IMR-90 (cell line): ENCODE measurements at places on chromosomes 2 and 18. TPM values are rescaled to one million over a fixed set of nuclear protein-coding genes. Genes with fewer than 3 reads are reported as not detected.
A peak's percentile ranks its signal among the peaks of the same experiment; 100 is the strongest.

- H3K4me3 ChIP-seq: no peak overlapping the region
- no peaks in the 10 kb centered on the region for H3K27me3 ChIP-seq
- H3K4me1 ChIP-seq: peaks cover 12% of the 10 kb centered on the region
- peaks cover 24% of the 10 kb centered on the region for H3K36me3 ChIP-seq
- no peak overlapping the region for H3K27ac ChIP-seq
- DNase-seq: no peak
Observed at GRCh38 chr2:3462493-3463104, 56.7 kb downstream of the ADI1 start.

DNA sequence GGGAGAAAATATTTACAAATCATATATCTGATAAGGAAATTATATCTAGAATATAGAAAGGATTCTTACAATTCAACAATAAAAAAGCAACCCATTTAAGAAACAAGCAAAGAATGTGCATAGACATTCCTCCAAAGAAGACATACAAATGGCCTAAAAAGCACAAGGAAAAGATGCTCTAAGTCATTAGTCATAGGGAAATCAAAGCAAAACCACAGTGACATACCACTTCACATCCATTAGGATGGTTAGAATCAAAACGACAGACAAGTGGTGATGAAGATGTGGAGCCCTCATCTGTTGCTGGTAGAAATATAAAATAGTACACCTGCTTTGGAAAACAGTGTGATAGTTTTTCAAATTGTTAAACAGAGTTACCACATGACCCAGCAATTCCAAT, 48.2 kb downstream of the MAPRE2 start:
- DNase-seq: no peak
- 0 out of 2 replicates have a peak, but pooled peaks cover 2% of the 10 kb centered on the region for H3K4me1 ChIP-seq
- H3K27me3 ChIP-seq: no peaks in the 10 kb centered on the region
- no peak overlapping the region for H3K27ac ChIP-seq
- H3K36me3 ChIP-seq: no peaks in the 10 kb centered on the region

DNA sequence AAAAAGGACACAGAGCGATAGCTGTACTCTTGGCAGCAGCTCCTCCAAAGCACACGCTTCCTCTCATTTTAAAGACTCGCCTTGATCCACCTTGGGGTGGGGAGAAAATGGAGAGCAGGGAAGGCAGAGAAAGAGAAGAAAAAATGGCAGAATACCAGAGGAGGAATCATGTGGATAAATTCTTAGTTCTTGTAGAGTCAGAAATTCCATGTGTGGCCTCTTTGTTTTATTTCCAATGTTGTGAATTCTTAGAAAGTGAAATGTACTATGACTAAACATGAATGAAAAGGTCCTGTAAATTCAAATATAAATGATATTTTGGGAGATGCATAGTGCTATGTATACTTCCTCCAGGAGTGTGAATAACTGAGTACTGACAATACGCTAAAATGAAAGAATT, 89.7 kb upstream of the SESTD1 start:
- H3K4me3 ChIP-seq: no peak overlapping the region
- no peak for DNase-seq
- H3K27me3 ChIP-seq: peaks cover 2% of the 10 kb centered on the region; the same call in 1 of the 2 replicates
- no peaks in the 10 kb centered on the region for H3K36me3 ChIP-seq
- H3K4me1 ChIP-seq: no peaks in the 10 kb centered on the region

DNA sequence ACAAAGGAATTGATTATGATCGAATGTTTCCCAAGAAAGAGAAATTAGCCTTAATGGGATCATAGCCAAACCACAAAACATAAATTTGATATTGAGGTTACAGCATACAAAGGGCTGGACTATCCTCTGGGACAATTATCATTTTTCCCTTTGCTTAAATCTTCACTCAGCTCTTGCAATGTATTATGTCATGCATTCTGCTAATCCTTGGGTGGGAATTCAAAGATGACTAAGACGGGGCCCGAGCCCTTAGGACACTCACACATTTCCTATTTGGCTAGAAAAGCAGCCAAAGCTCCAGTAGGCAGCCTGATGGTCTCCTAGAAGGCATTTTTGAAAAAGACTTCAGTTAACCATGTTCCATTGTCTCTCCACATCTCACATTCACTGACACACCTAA, 17.2 kb upstream of the NMI start:
- no peaks in the 10 kb centered on the region for H3K36me3 ChIP-seq
- H3K4me1 ChIP-seq: peaks cover 9% of the 10 kb centered on the region
- H3K4me3 ChIP-seq: no peak overlapping the region
- no peaks in the 10 kb centered on the region for H3K27me3 ChIP-seq
- DNase-seq: peak; percentile 86

DNA sequence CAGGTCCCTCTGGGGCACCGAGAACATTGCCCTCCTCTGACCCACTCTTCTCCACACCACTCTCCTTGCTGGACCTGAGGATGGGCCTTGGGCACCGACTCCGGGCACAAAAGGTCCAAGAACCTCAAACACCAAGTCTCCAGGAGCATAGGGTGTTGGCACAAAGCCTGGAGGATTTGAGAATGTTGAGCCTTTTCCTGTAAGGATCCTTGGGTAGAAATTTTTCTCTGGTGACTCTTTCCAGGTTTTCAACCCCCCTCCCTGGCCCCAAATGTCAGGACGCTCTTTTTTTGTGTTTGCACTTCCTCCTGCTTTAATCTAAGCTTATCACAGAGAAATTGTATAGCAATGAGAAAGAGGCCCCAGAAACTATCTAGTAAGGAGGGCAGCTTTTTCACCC, 9.2 kb downstream of the SPR start:
- no peak overlapping the region for H3K27ac ChIP-seq
- H3K36me3 ChIP-seq: no peaks in the 10 kb centered on the region; the same call in 1 of the 2 replicates
- peaks cover 3% of the 10 kb centered on the region; the same call in 1 of the 2 replicates for H3K4me1 ChIP-seq
- peaks cover 55% of the 10 kb centered on the region for H3K27me3 ChIP-seq
- no peak overlapping the region for H3K4me3 ChIP-seq

DNA sequence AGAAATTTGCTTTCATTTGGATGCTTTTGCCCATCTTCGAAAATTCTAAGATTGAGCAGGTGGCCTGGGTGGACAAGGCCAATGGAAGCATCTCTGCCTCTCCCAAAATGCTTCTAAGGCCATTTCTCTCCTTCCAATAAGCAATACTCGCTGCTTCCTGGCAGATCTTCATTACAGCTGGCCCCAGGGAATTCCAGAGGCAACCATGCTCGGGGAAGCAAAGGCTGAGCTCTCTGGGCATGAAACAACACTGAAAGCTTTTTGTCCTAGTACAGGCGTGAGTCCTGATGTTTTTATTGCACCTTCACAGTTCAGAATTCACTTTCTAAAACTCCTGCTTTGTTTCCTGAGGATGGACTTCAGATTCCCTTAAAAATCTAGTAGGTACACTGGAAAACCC, 11.8 kb upstream of the NEDD4L start:
- H3K27ac ChIP-seq: no peak overlapping the region
- no peaks in the 10 kb centered on the region for H3K4me1 ChIP-seq
- DNase-seq: no peak
- no peaks in the 10 kb centered on the region for H3K36me3 ChIP-seq
- peaks cover 47% of the 10 kb centered on the region for H3K27me3 ChIP-seq

DNA sequence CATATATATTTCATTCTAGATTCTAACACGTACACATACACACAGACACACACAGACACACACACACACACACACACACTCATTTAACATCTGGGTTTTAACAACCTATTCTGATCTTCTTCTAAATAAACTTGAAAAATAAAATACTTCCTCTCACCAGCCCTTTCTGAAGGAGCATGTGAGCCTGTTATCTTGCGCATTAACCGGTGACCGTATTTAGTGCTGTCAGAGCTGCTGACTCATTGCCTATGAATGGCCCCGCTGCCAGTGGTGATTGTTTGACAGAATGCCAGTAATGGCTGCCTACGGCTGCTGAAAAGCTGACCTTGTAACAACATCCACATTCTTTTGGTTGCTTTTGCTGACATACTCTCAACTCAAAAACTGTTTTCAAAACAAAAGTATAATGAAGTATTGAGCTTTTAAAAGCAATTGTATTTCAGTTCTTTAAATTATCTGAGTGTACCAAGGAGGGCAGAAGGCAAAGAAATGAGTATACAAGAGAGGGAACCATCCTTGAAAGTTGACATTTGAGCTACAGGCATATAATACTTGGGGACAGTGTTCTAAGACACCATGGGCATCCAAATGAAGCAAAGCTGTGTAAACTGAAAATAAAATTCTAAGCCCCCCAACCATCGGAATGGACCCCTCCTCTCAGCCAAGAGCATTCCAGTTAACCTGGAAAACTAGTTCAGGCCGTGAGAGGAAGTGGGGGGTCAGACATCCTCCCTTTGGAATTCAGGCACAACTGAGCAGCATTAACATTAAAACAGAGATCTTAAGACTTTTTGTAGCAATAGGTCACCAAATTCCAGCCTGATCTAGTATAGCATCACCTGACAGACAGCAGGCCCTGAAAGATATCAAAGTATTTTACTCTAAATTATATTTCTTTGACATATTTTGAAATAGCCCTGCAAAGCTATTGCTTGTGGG, 50.2 kb upstream of the DTNA start:
- no peaks in the 10 kb centered on the region for H3K36me3 ChIP-seq
- H3K27me3 ChIP-seq: no peaks in the 10 kb centered on the region
- DNase-seq: peak; percentile 97
- H3K27ac ChIP-seq: peak overlapping the region; percentile 71
- no peak overlapping the region for H3K4me3 ChIP-seq

GRCh38 chr2:89842180-89842908, 1150.9 kb downstream of the RPIA start:
- H3K27me3 ChIP-seq: no peaks in the 10 kb centered on the region
- H3K4me3 ChIP-seq: no peak overlapping the region
- DNase-seq: no peak
- H3K27ac ChIP-seq: no peak overlapping the region
- no peaks in the 10 kb centered on the region for H3K36me3 ChIP-seq
- H3K4me1 ChIP-seq: no peaks in the 10 kb centered on the region

DNA sequence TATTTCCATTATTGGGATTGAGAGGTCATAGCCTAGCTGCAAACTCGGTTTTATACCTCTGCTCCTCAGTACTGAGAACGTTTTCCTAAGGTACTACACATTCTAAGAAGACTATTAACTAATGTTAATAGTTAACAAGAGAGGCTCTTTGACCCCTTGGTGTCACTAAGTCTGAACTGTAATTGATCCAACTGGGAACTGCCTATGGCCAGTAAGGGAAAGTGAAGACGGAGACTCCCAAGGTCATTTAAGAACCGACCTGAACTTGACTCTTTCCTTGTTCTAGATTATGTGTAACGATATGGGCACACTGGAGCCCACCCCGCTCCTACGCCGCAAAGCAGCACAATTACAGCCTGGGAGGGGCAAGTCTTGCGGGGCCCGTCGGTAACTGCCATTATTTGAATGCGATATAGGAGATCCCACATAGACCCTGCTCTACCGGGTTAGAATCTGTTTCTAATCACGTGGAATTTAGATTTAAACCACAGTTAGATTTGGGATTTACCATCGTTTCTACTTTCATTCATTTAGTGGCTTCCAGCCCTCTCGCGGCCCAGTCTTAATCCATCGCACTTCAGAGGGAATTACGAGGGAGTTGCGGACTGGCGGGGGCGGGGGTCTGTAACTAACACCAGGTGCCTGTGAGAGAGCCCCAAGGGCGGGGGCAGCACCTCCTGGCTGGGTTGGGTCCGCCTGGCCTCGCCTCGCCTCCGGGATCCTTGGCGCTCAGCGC, 84.1 kb upstream of the EPB41L3 start:
- DNase-seq: no peak
- H3K36me3 ChIP-seq: no peaks in the 10 kb centered on the region
- no peak overlapping the region for H3K27ac ChIP-seq

GRCh38 chr2:98454500-98455235, 10.0 kb downstream of the INPP4A start:
- H3K4me3 ChIP-seq: no peak overlapping the region
- H3K36me3 ChIP-seq: no peaks in the 10 kb centered on the region
- peak; percentile 49 for DNase-seq
- peaks cover 28% of the 10 kb centered on the region for H3K4me1 ChIP-seq
- H3K27me3 ChIP-seq: no peaks in the 10 kb centered on the region

DNA sequence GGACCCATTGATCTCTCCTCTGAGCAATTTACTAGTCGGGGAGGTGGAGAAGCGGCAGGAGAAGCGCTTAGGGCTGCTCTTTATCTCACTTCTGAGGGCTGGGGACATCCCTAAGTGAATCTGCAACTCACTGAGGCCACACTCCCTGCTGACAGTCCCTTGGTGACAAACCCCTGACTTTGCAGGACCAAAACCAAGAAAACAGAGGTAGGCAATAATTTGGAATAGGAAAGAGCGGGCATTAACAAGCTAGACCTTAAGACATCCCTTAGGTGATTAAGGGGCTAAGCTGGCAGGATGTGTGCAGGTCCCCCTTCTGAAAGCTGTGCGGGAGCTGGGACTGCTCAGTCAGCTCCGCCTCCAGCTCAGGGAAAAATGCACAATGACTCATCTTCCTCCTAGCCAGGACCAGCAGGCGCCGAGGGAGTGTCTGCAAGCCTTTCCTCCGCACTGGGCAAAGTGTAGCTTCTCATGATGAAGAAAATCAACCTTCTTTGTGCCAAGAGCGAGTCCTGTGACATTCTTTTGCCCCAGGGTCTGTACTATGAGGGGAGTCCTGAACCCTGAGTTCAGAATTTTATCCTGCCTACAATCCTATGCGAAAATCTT, 63.3 kb downstream of the BOD1L2 start:
- no peaks in the 10 kb centered on the region for H3K4me1 ChIP-seq
- no peak overlapping the region for H3K4me3 ChIP-seq
- DNase-seq: peak; percentile 70
- peaks cover 5% of the 10 kb centered on the region for H3K27me3 ChIP-seq
- H3K36me3 ChIP-seq: no peaks in the 10 kb centered on the region
- H3K27ac ChIP-seq: no peak overlapping the region

DNA sequence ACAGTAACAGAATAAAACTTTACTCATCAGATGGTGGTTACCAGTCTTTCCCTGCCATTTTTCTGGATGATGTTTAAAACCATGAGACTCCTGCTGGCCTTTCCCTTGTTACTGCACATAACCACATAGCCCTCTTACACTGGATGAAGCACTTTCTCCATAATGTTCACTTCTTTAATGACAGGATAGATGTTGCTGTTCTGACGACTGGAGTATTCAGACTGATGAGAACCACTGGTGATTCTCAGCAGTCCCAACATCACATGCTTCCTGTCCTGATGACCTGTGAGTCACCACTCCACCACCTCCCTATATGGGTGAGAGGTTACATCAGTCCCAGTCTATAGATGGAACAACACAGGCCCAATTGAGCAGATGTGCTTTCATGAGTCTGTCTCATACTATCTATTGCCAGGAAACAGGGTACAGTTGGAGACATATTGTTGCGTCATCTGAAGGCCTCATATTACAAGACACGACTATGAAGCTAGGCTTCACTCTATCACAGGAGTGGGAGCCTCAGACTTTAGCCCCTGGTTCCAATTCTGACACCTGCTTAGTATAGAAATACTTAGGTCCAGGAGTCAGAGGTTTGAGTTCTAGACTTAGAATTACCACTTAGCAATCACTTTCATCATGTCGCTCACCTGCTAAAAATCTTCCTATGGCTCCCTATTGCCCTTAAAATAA, 145.7 kb upstream of the KLF7 start:
- H3K36me3 ChIP-seq: no peaks in the 10 kb centered on the region
- H3K4me1 ChIP-seq: peaks cover 12% of the 10 kb centered on the region
- DNase-seq: peak; percentile 100
- no peak overlapping the region for H3K4me3 ChIP-seq
- H3K27ac ChIP-seq: peak overlapping the region; percentile 44; the same call in 1 of the 2 replicates
- H3K27me3 ChIP-seq: no peaks in the 10 kb centered on the region

SANBR gene
- total RNA-seq: 3.8 and 5.8 TPM in 2 replicates

PIEZO2 gene
- total RNA-seq: 3.3 and 4.1 TPM in 2 replicates

NOSTRIN gene
- under 0.01 and 0.18 TPM in 2 replicates for total RNA-seq
